ENCODE measurements at places on chromosomes 1 and 21. TPM values are rescaled to one million over a fixed set of nuclear protein-coding genes. Genes with fewer than 3 reads are reported as not detected.

DNA sequence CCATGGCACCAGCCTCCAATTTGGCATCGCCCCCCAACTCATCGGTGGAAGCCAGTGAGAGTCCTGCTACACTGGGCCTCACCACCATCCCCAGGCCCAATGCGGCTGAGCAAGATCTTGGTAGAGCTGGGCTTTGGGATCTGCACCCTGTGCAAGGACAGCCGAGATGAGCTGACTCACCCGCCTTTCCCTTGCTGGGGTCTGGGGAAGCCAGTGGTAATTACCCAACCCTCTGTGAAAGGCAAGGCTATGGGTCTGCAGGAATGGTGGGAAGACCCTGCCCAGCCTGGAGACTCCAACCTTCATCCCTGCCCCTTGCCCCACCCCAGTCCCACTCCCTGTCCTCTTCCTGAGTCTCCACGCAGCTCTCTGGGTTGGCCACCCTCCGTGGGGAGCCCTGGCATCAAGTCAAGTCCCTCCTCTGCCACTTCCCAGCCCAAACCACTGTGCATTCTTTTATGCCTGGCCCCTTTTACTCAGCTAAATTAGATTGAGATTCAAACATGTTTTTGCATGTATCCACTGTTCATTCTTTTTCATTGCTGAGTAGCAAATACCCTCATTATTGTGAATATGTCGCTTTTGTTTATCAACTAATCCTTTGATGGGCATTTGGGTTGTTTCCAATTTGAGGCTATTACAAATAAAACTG, 8.8 kb downstream of the SMCP start:
- no peak for DNase-seq

DNA sequence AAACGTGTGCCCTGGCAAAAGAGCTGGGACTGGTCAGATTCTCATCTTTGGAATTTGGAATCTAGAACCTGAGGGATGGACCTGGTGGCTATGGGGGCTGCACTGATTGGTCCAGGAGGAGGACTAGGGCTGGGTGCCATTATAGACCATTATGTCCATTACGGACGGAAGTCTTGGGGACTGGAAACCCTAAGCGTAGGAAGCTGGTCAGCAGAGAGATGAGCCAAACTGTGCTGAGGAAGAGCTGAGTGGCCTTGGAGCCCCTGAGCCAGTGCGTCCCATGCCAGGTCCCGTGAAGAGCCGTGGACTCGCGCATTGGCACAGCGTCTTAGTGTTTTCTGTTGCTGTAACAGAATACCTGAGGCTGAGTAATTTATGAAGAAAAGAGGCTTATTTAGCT, 10.0 kb downstream of the MRAP start:
- DNase-seq: no peak

GRCh38 chr1:116302281-116302680, 70.8 kb upstream of the ATP1A1 start:
- no peak for DNase-seq

- DNase-seq: no peak
These were observed 475.4 kb downstream of the PTBP2 start for GRCh38 chr1:97196825-97197516.

GRCh38 chr21:35976481-35976880, 83.8 kb downstream of the SETD4 start:
- DNase-seq: no peak

DNA sequence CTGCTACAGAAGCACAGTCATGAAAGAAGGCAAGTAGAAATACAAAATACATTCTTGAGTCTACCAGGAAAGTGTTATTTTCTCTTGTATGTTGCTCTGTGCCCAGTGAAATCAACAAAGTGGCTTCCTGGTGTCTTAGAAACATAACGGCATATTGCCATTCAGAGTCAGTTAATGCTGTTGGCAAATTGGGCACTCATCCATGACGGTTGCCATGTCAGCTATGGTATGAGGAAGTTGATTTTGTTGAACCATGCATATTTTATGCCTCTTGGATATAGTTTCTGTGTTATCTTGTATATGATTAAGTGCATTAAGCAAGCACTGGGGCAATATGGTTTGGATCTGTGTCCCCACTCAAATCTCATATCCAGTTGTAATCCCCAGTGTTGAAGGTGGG, 153.1 kb upstream of the CXADR start:
- DNase-seq: no peak

DNA sequence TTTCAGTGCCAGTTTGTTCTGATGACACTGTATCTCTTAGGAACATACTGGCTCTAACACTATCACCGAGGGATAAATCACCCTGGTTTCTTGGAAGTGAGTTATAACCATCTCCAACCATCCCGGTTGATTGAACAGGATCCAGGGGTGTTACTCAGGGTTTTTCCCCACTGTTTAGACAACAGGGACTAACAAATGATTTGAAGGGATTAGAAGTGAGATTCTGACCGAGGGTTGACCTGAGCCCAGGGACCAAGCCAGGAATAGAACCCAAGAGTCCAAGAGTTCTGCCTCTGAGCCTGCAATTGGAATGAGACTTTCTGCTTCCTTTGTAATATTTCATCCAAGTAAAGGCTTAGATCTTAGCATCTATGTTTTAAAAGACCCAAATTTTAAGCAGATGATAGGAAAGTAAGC, 154.0 kb downstream of the DHRS3 start:
- no peak for DNase-seq

DNA sequence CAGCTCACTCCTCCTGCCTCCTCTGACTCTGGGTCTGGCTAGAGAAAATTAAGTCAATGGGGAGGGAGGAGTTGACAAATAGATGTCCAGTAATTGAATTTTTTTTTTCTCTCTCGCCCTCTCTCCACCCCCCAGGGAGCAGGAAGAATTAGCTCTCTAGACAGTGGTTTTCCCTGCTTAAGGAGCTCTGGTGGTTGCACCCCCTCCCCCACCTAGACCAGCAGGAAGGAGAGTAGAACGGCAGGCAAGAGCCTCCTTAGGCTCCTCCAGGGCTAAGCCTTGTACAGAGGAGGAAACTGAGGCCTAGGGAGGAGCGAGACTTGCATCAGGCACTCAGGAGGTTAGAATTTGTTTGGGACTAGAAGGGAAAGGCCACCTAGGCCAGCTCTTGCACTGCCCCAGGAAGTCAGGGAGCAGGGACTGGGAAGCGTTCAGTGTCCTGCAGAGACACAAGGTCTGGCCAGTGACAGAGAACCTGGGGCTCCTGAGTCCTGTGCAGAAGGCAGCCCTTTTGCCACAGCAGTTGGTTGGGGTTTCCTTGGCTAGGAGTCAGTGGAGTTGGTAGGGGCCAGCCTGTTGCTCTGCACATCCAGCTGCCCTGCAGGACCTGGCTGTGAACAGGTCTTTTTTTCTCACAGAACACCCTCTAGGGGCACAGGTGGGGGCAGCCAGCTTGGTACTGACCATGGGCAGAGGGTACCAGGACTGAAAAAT, 49.5 kb upstream of the ACOT11 start:
- DNase-seq: no peak

DNA sequence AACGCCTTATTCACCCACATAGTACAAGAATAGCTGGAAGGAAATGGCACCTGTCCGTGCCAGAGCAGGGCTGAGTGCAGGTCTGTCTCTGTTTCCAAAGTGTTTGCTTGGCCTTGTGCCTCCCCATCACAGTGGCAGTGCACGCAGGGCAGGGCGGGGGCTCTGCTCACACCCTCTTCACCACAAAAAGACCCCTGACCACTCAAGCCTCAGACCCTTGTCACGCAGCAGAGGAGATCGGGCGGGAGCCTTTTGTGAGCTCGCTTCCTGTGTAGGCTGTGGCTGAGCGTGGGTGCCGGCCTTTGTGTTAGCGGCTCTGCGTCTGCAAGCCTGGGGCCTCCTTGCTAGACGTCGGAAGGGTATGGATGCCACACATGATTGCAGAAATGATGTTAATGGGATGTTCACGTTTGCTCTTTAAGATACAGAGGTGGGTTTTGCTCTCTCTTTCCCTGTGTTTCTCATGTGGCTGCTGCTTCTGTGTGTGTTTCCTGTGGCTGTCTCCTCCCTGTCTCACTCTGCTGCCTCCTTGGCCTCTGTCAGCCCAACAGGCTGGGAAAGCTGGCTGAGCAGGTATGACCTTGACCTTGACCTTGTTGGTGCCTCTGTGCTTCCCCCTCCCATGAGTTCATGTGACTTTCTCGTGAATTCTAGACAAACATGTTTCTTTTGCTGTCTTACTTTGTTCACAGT, 45.4 kb downstream of the S100B start:
- DNase-seq: peak; percentile 10

GRCh38 chr1:159795534-159795933, 6.6 kb upstream of the FCRL6 start:
- no peak for DNase-seq

GRCh38 chr1:166910396-166910994, 34.4 kb upstream of the TADA1 start:
- no peak for DNase-seq

- no peak for DNase-seq
These were observed 679.4 kb upstream of the USP24 start for GRCh38 chr1:55894521-55894920.

DNA sequence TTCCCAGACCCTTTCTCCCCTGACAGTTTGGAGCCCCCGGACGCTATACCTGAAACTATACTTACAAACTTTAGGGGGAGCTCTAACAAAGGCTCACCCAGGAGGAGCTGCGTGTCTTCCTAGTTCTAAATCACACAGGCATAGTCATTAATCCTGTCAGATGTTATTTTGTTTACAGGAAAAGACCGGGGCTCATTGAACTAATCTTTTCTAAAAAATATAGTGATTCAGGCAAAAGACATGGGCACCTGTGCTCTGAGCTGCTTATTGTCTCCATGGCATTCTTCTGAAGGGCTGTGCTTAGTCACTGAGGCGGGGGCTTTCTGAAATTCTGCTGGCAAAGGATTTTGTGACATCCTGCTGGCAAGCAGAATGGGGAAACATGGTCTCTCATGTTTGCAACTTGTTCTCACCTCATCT, 1577.0 kb downstream of the NCAM2 start:
- no peak for DNase-seq

- DNase-seq: peak; percentile 5
These were observed 1.7 kb downstream of the PIP5K1A start for GRCh38 chr1:151199873-151200581.

- DNase-seq: no peak
These were observed 48.4 kb upstream of the CD34 start for GRCh38 chr1:207959141-207959825.

DNA sequence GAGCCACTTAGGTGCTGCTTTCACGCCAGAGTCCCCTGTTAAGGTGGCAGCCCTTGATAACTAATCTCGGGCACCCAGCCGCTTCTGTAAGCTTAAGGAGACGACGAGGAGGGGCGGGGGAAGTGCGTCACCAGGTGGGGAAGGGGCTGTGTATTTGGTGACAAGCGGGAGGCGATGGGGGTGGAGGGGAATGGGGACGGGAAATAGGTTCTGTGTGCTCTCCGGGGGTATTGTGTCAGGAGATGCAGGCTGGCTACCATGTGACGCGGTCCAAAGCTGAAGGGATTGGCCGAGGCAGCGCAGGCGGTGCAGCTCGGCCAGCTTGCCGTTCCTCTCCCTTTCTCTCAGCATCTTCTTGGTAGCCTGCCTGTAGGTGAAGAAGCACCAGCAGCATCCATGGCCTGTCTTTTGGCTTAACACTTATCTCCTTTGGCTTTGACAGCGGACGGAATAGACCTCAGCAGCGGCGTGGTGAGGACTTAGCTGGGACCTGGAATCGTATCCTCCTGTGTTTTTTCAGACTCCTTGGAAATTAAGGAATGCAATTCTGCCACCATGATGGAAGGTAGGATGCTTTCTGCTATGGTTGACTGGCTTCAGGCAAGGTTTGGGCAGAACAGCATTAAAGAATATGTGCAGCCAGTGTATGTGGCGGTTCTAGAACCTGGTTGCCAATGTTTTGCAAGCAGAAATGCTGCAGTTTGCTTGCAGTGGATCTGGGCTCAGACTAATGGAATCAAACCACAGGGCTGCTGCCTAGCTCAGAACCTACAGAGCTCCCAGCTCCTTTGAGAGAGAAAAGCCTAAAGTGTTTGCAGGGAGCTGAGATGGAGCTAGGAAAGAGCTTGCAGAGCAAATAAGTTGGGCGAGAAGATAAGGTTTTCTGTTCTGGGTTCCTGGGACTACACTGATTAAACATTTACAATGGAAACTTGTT, at the start of gene SGIP1:
TSS of gene SGIP1 (plus strand) at position 350 of the 937 bp plus-strand sequence. CDS start at position 556, 206 bp downstream.
- peak; percentile 63 for DNase-seq

DNA sequence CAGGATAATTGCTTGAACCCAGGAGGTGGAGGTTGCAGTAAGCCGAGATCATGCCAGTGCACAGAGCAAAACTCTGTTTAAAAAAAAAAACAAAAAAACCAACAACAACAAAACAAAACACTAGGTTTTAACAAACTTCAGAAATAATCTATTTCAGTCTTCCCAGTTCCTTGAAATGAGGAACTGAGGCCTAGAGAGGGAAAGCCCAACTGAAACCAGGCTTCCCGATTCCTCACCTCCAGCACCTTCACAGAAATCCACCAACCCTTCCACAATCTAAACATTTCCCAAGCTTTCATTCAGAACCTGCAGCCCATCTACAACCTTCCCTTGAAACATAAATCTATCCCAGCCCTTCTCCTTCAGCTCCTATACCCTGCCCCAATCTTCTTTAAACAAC, 612 bp upstream of the CD52 start:
- DNase-seq: no peak

DNA sequence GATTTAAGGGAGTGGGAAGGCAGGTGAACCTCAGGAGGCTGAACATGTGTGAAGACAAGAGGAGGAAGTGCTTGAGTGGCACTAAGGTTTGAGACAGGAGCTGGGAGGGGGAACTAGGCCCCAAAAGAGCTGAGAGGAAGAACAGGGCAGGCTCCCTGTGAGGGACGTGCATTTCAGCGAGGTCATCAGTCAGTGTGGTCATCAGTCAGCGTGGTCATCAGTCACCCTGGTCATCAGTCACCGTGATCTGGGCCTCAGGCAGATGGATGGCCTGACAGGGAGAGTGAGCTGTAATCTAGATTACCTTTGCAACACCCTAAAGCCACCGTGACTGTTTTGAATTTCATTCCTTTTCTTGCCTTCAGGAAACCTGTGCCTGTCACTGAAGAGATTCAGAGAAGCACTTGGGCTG, 29.1 kb downstream of the VTCN1 start:
- no peak for DNase-seq

GRCh38 chr1:37556712-37557196, at the start of gene DNALI1:
Gene DNALI1 (plus strand): TSS chr1:37556940. CDS start chr1:37556995, 55 bp downstream.
- DNase-seq: peak; percentile 82

PRELP gene
- polyA plus RNA-seq: 2.0 TPM

CLDN19 gene
- polyA plus RNA-seq: 86.6 TPM

ANKRD65 gene
- 14.0 TPM for polyA plus RNA-seq

CFHR4 gene
- polyA plus RNA-seq: not detected

C1orf122 gene
- 45.5 TPM for polyA plus RNA-seq

SNX7 gene
- 41.3 TPM for polyA plus RNA-seq

HLX gene
- 12.0 TPM for polyA plus RNA-seq

CLCA1 gene
- polyA plus RNA-seq: not detected

DNM3 gene
- polyA plus RNA-seq: 3.5 TPM

FCN3 gene
- 2.6 TPM for polyA plus RNA-seq

PPM1J gene
- polyA plus RNA-seq: 1.4 TPM

POLR3GL gene
- 33.0 TPM for polyA plus RNA-seq

FAM177B gene
- 0.35 TPM for polyA plus RNA-seq

SRRM1 gene
- 112 TPM for polyA plus RNA-seq

MAP3K6 gene
- polyA plus RNA-seq: 9.3 TPM

All from left renal cortex interstitium (tissue), 4 donors.